Type B pancreatic cell (in vitro differentiated cells): ENCODE measurements at places on chromosomes 7 and 10. TPM values are rescaled to one million over a fixed set of nuclear protein-coding genes. Genes with fewer than 3 reads are reported as not detected.

- DNase-seq: no peak
Observed at GRCh38 chr7:39621261-39621660, 2.1 kb upstream of the RALA start.

The CRTAC1 gene
- total RNA-seq: 3.6 and 5.3 TPM in 2 replicates

The SDK1 gene
- total RNA-seq: 17.8 and 26.1 TPM in 2 replicates

The CARD11 gene
- total RNA-seq: 11.6 and 43.1 TPM in 2 replicates

DNA sequence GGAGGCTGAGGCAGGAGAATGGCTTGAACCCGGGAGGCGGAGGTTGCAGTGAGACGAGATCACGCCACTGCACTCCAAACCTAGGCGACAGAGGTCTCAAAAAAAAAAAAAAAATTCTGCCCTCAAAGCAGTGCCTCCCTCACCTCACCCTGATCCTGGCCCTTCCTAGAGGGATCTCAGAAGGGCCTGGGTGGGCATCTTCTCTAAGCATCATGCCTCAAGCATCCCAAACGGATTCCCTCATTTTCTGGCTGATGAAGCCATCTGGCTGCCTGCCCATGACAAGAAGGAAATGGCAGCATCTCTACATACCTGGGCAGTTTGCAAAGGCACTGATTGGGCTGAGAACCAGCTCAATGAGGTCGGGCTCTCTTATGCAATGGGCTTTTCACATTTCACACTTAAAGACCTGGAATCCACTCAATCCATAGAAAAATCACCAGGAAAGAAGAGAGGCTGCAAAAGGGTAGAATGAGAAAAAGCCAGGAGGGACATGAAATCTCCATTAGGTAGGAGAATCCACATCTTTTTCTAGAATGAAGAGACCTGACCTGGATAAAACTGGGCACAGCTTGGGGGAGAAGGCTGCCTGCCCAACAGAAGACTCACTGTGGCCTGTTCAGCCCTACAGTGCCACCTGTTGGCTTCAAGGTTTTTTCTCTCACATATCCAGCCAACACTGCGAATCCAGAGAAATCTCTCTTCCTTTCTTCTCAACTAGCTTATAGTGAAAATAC lies 48.1 kb downstream of the PDLIM1 start:
- no peak for DNase-seq
